ENCODE measurements at places on chromosomes 12 and 14. TPM values are rescaled to one million over a fixed set of nuclear protein-coding genes. Genes with fewer than 3 reads are reported as not detected.

KRT83 gene
- total RNA-seq, result not detected

CHMP4A gene
- 63.6 TPM for total RNA-seq

PHLDA1 gene
- total RNA-seq, result 9.0 TPM

CAPZA3 gene
- total RNA-seq, result not detected

ART4 gene
- 0.88 TPM for total RNA-seq

CCDC175 gene
- total RNA-seq, result not detected

MYF5 gene
- total RNA-seq, result not detected

PPM1H gene
- 2.6 TPM for total RNA-seq

HEATR5A gene
- 40.6 TPM for total RNA-seq

DDIT3 gene
- 53.5 TPM for total RNA-seq

KCNC2 gene
- total RNA-seq, result not detected

ASCL1 gene
- total RNA-seq, result not detected

KRT3 gene
- total RNA-seq, result not detected

NUBPL gene
- total RNA-seq, result 13.4 TPM

CCDC88C gene
- 16.2 TPM for total RNA-seq

UNC79 gene
- total RNA-seq, result 0.16 TPM

ACOT6 gene
- total RNA-seq, result not detected

C12orf60 gene
- 0.34 TPM for total RNA-seq

ESRRB gene
- total RNA-seq, result not detected

GTF2H3 gene
- total RNA-seq, result 14.3 TPM

KRT86 gene
- 0.34 TPM for total RNA-seq

HSPA2 gene
- 6.2 TPM for total RNA-seq

SPIC gene
- total RNA-seq, result not detected

ALDH1L2 gene
- 10.9 TPM for total RNA-seq

FAM222A gene
- 0.49 TPM for total RNA-seq

CCND2 gene
- total RNA-seq, result 98.6 TPM

LBHD2 gene
- 2.1 TPM for total RNA-seq

RNASE4 gene
- 355 TPM for total RNA-seq

STAC3 gene
- total RNA-seq, result 7.8 TPM

SLCO1B1 gene
- not detected for total RNA-seq

ANAPC5 gene
- total RNA-seq, result 135 TPM

DDX54 gene
- 27.7 TPM for total RNA-seq

MAP1LC3B2 gene
- 1.5 TPM for total RNA-seq

MYO1H gene
- 0.17 TPM for total RNA-seq

RIPK3 gene
- total RNA-seq, result 13.0 TPM

CLEC2B gene
- 47.8 TPM for total RNA-seq

KCNA5 gene
- total RNA-seq, result not detected

TMEM63C gene
- not detected for total RNA-seq

TMED10 gene
- total RNA-seq, result 417 TPM

NOVA1 gene
- 56.7 TPM for total RNA-seq

Measured in subcutaneous adipose tissue (tissue), 4 donors.